ENCODE measurements at places on chromosomes 12 and 14.

DNA sequence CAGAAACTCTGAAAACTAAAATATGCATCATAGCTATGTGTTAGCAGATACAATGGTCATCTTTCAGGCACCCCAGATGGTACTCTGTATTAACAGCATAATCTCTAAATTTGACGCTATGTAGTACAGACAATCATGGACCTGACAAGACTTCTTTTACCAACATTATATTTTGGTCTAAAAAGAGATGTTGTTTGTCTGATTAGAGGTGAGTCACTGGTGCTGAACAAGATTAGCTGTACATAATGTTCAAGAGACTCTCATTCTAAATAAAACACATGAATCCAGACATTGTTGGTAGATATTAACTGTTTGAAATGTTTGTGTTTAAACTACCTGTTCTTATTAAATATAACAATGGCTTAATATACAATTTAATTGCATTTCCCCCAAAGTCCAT, 146.4 kb upstream of the LMNTD1 start:
- no peak for DNase-seq

GRCh38 chr14:37901978-37902377, 305.7 kb upstream of the SSTR1 start:
- DNase-seq = no peak

- DNase-seq = no peak
These were observed 92.1 kb downstream of the NINJ2 start for GRCh38 chr12:570921-571794.

DNA sequence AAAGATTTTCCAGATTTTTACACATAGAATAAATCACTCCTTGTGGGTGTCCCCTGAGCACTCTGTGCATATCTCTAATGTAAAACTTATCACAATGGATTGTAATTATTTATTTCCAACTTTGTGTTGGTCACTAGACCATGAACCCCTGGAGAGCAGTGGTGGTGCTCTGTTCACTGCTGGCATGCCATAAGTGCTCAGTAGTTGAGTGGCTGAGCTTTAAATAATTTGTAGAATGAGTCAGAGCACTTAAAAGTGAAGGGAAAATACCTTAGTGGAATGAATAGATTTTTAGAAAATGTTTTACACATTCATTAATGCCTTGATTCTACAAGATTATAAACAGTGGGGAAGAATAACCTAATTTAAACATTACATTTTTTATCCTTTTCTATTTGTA, 6.3 kb downstream of the MGAT4C start:
- DNase-seq = no peak

DNA sequence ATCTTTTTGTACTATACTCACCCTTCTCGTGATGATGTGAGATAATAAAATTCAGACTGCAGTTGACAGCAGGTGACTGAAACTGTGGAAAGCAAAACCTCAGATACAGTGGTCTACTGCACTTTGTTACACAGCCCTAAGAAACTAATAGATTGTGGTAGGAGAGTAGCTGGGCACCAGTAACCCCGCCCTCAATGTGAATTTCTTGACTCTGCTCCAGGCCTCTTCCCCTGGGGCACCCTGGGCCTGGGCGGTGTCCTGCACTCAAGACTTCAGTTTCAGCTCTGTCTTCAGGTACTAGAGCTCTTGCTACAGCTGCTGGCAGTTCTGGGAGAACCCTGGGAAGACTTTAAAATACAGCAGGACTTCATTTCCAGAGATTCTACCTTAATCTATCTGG, 197.6 kb upstream of the AVPR1A start:
- no peak for DNase-seq

GRCh38 chr14:89750281-89750755, 204.2 kb downstream of the EFCAB11 start:
- no peak for DNase-seq

GRCh38 chr14:43005807-43006206, 1399.1 kb downstream of the LRFN5 start:
- DNase-seq = no peak

All from CD4-positive, alpha-beta T cell treated with Interleukin-15 for 4 hours (primary cell).